Ecto neural progenitor cell (in vitro differentiated cells): ENCODE measurements at places on chromosomes 7 and 10.

DNA sequence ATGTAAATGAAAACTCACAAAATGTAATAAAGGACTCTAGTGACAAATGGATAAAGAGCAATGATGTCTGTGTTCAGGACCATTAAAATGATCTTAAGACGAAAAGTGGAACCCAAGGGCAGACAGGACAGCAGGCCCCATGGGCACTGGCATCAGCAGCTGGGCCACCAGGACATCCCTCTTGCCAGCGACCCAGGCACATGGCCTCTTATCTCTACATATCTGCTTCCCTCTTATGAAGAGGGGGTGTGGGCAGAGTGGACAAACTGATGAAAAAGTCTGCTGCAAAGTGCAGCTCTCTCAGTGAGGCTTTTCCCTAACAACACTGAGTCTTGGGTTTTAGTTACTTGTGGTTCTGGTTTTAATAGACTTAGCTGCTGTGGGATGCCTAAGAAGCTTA lies 44.8 kb upstream of the ANKRD1 start:
- no peak for DNase-seq

GRCh38 chr10:120002785-120003184 lies 110.3 kb downstream of the SEC23IP start:
- DNase-seq, result no peak

DNA sequence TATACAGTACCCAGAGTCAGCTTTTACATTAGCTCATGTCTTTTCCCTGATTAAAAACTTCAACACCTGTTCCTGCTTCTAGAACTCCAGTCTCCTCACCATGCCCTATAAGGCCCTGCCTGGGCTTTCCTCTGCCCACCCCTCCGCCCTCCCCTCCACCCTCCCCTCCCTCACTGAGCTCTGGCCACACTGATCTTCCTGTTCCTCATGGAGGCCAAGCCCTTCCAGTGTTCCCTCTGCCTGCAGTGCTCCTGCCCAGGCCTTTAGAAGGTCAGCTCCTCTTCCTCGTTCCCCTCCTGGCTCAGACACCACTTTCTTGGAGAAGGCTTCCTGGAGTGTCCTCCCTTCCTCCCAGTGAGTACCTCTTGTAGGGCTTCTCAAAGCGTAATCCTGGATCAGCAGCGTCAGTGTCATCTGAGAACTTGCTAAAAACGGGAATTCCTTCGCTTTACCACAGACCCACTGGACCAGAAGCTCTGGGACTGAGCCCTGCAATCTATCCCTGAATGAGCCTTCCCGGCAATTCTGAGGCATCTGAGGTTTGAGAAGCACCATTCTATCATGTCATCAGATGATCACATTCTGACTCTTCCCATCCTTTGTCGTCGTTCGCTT lies 3.7 kb downstream of the PDZD7 start:
- no peak for DNase-seq

- DNase-seq, result no peak
Measured at GRCh38 chr10:123143162-123143824, 4.6 kb upstream of the HMX2 start.

GRCh38 chr10:59633063-59633462 lies 76.6 kb downstream of the SLC16A9 start:
- no peak for DNase-seq

GRCh38 chr10:101569622-101570427 lies 18.2 kb downstream of the POLL start:
- DNase-seq, result peak; percentile 90

GRCh38 chr10:110676016-110676415 lies 31.9 kb downstream of the RBM20 start:
- no peak for DNase-seq

DNA sequence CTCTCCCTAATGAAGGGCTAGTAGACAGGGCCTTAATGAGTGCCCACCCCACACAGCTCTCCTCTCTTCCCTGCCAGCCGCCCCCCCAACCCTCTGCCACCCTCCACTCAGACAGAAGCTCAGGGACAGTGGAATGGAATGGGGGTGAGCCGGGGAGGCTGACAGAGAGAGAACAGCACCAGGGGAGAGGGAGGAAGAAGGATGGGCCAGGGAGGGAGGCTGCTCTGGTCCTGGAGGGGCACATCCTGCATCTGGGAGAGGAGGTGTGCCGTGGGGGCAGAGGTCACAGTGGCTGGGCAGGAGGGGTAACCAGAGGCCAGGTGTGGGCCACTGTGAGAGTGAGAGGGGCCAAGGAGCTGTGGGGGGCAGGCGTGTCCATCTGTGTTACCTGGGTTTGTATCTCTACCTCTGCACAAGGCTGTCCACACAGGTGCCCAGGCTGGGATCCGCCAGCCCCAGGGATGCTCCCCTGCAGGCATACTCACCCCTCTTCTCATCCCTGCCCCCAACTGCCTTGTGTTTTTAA lies 2.4 kb downstream of the NYAP1 start:
- DNase-seq, result no peak

DNA sequence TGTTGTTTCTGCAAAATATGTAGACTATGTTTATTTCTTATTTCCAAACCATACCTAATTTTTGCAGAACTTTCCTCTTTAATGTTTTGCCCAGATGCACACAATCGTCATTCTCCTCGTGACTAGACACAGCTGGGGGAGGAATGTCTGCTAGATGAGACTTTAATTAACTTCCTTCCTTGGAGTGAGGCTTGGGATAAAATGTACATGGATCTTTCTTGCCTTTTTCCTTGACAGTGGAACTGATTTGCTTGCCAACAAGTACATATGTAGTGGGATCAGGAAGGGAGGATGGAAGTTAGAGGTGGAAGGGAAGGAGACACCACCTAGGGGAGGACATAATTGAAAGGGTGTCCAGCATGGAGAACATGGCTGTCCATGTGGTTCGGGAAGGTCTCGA lies 172.5 kb downstream of the VTI1A start:
- no peak for DNase-seq

GRCh38 chr7:135981958-135982646 lies 4.9 kb upstream of the MTPN start:
- no peak for DNase-seq

- DNase-seq, result no peak
Measured at GRCh38 chr10:129852829-129853561, 111.1 kb downstream of the EBF3 start.

DNA sequence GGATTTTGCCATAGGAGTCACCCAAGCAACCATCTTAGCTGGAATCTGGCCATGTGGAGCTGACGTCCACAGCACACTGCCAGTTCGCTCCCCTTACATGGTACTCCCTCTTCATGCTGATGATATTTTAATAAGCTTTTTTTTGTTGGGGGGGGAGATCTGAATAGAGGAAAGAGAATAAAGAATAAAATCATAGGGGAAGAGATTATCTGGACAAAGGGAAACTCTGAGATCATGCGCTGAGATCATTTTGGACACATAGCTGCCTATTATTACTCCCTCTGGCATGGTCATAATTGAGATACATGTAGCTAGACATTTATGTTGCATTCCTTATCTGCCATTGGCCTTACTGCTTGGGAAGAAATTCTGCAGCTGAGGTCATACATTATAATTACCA lies 282.7 kb downstream of the HTR7 start:
- no peak for DNase-seq

GRCh38 chr7:77899516-77899915 lies 100.9 kb downstream of the PHTF2 start:
- no peak for DNase-seq

- no peak for DNase-seq
Measured at GRCh38 chr10:75658915-75659314, 227.5 kb downstream of the LRMDA start.

DNA sequence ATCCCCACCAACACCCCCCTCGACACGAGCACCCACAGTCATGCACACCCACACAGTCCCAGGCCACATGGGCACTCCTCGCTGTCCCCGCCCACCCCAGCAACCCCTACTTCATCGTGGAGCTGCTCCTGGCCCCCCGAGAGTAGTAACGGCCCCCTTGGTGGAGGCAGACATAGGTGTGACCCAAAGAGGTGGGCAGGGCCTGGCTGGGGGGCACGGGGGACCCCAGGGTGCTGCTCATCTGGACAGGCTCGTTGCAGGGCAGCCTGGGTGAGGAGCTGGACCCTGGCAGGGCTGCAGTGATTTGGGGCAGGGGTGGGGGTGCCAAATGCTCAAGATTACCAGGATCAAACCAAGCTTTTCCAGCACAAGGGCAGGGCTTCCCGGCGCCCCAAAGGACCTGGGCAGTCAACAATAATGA lies 42.4 kb upstream of the ZMIZ1 start:
- DNase-seq, result no peak
